ENCODE measurements at places on chromosomes 11 and 22.

DNA sequence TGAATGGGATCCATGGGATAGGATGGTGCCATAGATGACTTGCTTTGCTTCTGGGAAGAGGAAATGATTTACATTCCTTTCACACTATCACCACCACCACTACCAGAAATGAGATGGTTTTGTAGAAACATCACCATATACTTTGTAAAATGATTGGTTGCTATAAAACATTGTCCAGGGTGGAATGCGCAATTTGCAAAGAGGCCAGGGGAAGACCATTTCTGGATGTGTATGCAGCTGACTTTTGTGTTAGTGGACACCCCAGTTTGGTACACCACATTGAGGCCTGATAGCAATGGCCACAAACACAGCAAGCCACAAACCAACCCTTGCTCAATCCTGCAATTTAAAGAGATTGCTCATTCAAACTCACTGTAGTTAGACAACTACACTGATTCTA lies 56.7 kb upstream of the RCN1 start:
- no peaks in the 10 kb centered on the region for H3K4me1 ChIP-seq
- no peaks in the 10 kb centered on the region for H3K36me3 ChIP-seq
- no peak overlapping the region for H3K4me3 ChIP-seq
- DNase-seq, result no peak
- peaks cover 44% of the 10 kb centered on the region for H3K27me3 ChIP-seq

DNA sequence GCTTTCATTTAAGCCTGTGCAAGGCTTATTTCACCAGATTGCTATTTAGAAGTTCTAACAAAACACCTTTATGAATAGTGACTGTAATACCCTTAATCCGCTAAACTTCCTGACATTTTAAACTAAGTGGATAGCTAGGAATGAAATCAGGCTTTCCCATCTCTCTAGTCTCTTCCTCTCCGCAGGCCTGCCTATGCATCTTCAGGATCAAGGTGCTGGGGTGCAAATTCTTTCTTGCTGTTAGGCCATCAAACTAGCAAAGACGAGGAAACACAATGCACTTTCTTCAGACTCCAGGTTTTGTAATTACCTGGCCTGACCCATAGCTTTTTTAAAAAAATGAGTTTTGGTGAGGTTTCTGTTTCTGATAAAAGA lies 149.4 kb downstream of the DBX1 start:
- DNase-seq, result no peak
- H3K27me3 ChIP-seq, result no peaks in the 10 kb centered on the region
- no peaks in the 10 kb centered on the region for H3K36me3 ChIP-seq
- H3K4me3 ChIP-seq, result no peak overlapping the region
- no peak overlapping the region for H3K27ac ChIP-seq

DNA sequence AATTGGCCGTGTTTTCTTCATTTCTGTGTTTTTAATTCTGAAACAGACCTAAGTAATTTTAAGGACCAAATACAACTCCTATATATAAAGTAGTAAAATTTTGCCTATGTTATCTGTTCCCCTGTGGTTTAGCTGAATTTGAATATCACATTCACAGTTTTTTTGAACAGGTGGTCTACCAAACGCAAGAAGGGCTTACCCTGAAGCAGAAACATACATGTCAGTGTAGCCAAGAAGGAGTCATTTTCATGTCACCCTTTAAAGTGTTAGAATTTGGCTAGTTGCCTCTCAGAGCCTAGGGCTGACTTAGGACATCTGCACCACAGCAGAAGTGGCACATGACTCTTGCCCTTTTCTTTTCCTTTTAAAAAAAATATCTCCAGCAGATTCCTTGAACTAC lies 34.3 kb downstream of the MYBPC3 start:
- H3K36me3 ChIP-seq, result no peaks in the 10 kb centered on the region
- H3K4me3 ChIP-seq, result no peak overlapping the region
- H3K27ac ChIP-seq, result no peak overlapping the region
- no peaks in the 10 kb centered on the region for H3K27me3 ChIP-seq
- DNase-seq, result no peak

DNA sequence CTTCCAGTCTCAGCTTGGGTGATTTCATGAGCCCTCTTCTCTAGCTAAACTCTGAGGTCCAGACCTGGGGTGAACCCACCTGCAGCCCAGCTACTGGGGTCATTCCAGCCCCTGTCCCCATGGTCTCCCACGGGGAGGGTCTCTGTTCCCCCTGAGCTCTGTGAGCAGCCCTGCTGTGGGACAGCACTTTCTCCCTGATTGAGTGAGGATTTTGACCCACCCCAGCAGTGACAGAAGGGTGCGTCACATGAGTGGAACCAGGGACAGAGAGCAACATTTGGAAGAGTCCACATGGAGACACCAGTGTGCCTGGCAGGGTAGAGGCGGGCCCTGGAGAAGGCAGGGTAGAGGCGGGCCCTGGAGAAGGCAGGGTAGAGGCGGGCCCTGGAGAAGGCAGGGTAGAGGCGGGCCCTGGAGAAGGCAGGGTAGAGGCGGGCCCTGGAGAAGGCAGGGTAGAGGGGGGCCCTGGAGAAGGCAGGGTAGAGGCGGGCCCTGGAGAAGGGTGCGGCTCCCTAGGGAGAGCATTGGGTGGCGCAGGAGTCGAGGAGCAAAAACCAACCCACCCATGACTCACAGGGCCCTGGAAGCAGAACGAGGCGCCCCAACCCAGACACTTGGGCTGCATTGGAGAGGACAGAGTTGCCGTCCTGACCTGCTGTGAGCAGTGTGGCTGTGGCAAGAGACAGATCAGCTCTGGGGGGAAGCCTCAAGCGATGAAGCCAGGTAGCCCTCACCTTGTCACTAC lies 227.7 kb upstream of the B3GAT1 start:
- H3K4me3 ChIP-seq, result no peak overlapping the region
- no peak for DNase-seq
- H3K36me3 ChIP-seq, result no peaks in the 10 kb centered on the region
- H3K27me3 ChIP-seq, result peaks cover 6% of the 10 kb centered on the region
- H3K27ac ChIP-seq, result no peak overlapping the region

GRCh38 chr11:72132646-72133045 lies 2.9 kb upstream of the FOLR3 start:
- H3K4me1 ChIP-seq, result no peaks in the 10 kb centered on the region
- peaks cover 14% of the 10 kb centered on the region for H3K36me3 ChIP-seq
- DNase-seq, result no peak
- peaks cover 39% of the 10 kb centered on the region for H3K27me3 ChIP-seq
- no peak overlapping the region for H3K4me3 ChIP-seq

DNA sequence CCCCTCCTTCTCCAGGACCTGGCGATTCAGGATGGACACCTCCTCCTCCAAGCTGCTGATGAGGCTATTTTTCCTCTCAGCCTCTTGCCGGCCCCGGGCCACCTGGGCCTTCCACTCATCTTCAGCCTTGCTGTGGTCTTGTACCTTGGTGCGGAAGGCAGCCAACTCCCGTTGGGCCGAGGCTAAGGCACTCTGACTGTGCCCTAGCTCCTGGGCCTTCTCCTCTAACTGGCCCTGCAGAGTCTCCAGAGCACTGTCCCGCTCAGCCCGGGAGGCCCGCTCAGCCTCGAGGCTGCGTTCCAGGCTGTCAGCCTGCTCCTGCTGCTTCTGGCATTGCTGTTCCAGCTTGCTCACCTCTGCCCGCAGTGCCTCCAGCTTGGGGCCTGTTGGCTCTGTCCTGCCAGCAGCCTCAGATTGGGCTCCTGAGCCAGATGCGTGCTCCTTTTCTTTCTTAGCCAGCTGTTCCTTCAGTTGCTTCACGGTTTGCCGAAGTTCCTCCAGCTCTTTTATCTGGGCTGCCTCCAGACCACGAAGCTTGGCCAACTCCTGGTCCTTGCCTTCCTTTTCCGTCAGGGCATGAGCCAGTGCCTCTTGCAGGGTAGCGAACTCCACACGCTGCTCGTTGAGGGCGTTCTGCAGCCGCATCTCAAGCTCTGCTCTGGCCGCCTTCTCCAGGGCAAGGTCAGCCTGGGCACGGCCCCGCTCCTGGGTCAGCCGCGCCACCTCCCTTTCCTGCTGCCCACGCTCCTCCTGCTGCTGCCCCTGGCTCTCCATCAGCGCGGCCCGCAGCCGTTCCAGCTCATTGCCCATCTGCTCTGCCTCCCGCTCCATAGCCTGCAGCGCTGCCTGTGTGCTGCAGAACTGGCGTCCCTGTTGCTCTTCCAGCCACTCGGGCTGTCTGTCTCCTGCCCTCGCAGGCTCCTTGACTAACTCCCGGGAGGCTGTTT lies 15.3 kb downstream of the IL18BP start:
- DNase-seq, result no peak
- no peaks in the 10 kb centered on the region for H3K27me3 ChIP-seq
- H3K4me1 ChIP-seq, result no peaks in the 10 kb centered on the region
- H3K27ac ChIP-seq, result no peak overlapping the region
- peaks cover 50% of the 10 kb centered on the region for H3K36me3 ChIP-seq

GRCh38 chr11:13118194-13118593 lies 109.1 kb downstream of the RASSF10 start:
- no peaks in the 10 kb centered on the region for H3K4me1 ChIP-seq
- no peaks in the 10 kb centered on the region for H3K36me3 ChIP-seq
- peaks cover 21% of the 10 kb centered on the region for H3K27me3 ChIP-seq
- no peak overlapping the region for H3K27ac ChIP-seq
- DNase-seq, result no peak
- no peak overlapping the region for H3K4me3 ChIP-seq

DNA sequence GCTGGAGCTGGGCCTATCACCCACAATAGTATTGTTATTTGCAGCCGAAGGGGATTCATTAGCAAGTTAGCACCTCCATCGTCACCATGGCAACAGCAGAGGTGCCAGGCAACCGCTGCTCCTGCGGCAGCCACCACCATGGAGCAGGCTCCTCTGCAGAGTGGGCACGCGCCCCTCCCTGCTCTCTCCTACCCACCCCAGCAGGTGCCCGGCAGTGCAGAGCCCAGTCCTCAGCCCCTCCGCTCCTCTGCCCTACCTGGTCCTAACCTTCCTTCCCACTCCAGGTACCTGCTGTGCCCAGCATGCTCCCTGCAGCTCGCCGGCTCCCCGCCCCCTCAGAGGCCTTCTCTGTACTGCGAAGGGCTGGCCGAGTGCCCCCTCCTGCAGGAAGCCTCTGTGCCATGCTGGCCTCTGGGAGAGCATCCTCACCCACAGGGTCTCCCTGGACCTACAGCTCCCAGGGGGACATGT lies 3.6 kb downstream of the DUSP8 start:
- peaks cover 5% of the 10 kb centered on the region for H3K4me1 ChIP-seq
- H3K4me3 ChIP-seq, result no peak overlapping the region
- peaks cover 7% of the 10 kb centered on the region for H3K27me3 ChIP-seq
- H3K36me3 ChIP-seq, result no peaks in the 10 kb centered on the region
- DNase-seq, result no peak

GRCh38 chr11:67177399-67178281 lies 58.6 kb downstream of the KDM2A start:
- H3K27ac ChIP-seq, result no peak overlapping the region
- no peak for DNase-seq
- peaks cover 4% of the 10 kb centered on the region for H3K4me1 ChIP-seq
- no peaks in the 10 kb centered on the region for H3K36me3 ChIP-seq
- H3K4me3 ChIP-seq, result no peak overlapping the region
- no peaks in the 10 kb centered on the region for H3K27me3 ChIP-seq

DNA sequence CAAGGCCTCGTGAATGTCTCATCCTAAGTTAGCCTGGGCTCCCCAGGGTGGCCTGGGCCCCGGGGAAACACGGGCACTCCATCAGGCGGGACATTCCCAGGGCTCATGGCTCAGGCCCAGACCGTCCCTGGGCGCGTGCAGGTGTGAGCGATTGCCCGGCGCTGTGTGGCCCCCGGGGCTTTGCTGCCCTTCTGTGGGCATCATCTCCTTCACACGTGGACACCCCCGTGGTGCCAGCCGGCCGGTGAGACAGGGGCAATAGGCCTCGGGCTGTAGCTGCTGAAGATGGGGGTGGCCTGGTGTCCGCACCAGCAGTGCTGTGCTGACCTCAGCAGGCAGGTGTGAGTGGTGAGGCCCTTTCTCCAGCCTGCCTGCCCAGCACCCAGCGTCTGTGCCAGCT lies 4.6 kb upstream of the SELENOO start:
- no peaks in the 10 kb centered on the region for H3K36me3 ChIP-seq
- H3K27me3 ChIP-seq, result no peaks in the 10 kb centered on the region
- H3K4me1 ChIP-seq, result peaks cover 43% of the 10 kb centered on the region
- no peak for DNase-seq
- no peak overlapping the region for H3K4me3 ChIP-seq
- peak overlapping the region; percentile 95 for H3K27ac ChIP-seq

DNA sequence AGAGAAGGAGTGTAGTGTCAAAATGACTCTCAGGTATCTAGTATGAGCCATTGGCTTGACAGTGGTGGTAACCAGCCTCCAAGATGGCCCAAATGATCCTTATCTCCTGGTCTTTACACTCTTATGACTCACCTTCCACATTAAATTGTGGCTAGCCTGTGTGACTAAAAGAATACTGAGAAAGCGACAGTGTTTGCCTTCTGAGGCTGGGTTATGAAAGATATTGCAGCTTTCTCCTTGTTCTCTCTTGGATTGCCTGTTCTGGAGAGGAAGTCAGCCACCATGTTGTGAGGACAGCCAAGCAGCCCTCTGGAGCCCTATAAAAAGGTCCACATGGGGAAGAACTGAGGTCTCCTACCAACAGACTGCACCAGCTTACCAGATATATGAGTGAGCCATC lies 15.8 kb downstream of the C11orf71 start:
- H3K27me3 ChIP-seq, result peaks cover 45% of the 10 kb centered on the region
- peaks cover 14% of the 10 kb centered on the region for H3K36me3 ChIP-seq
- no peaks in the 10 kb centered on the region for H3K4me1 ChIP-seq

DNA sequence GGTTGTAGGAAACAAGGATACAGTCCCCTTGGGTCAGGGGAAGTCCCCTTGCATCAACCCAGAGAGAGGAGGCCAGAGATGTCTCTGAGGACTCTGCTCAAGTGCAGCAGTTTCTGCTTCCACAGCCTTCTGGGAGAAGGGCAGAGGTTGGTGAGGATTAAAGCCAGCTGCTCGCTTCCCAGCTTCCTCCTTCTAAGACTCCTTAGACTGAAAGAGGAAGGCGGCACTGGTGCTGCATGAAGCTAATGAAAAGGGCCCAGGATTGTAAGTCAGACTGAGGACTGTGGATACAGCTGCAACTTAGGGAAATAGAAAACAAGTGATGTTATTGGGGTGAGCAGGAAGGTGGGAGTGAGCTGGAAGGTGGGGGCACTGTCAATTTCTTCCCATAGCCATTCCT lies at the start of gene OR52K1:
Gene OR52K1, plus strand, starts transcription at position 202 of the 400 bp plus-strand sequence. CDS start 6,255 bp downstream, outside the sequence.
- H3K4me3 ChIP-seq, result no peak within 1 kb of the TSS
- H3K27me3 ChIP-seq, result peaks cover 3% of the 10 kb centered on the region
- H3K4me1 ChIP-seq, result no peaks in the 10 kb centered on the region

GRCh38 chr11:11884774-11885481 lies 43.2 kb downstream of the USP47 start:
- no peak overlapping the region for H3K27ac ChIP-seq
- peaks cover 34% of the 10 kb centered on the region for H3K4me1 ChIP-seq
- H3K27me3 ChIP-seq, result no peaks in the 10 kb centered on the region
- peaks cover 48% of the 10 kb centered on the region for H3K36me3 ChIP-seq
- H3K4me3 ChIP-seq, result no peak overlapping the region

DNA sequence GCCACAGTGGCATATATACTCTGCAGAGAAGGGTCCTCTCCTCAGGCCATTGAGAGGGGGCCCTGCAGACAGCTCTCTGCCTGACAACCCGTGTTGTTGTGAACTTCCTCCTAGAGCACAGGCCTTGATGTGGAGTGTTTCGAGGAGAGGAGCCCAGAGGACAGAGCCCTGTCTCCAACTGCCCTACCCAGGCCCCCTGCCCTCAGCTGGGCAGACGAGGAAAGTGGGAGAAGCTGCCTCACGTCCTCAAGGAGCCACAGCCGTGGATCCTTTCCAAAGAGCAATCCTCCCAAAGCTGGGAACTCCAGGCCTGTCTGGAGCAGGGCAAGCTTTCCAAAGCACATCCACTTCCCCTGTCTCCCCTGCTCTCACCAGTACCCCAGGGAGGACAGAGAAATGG lies 10.7 kb downstream of the LMO1 start:
- no peak overlapping the region for H3K4me3 ChIP-seq
- H3K27me3 ChIP-seq, result no peaks in the 10 kb centered on the region
- H3K27ac ChIP-seq, result no peak overlapping the region
- H3K4me1 ChIP-seq, result no peaks in the 10 kb centered on the region
- no peak for DNase-seq

Data from naive B cell (primary cell).